ENCODE measurements at places on chromosomes 3 and 15.

DNA sequence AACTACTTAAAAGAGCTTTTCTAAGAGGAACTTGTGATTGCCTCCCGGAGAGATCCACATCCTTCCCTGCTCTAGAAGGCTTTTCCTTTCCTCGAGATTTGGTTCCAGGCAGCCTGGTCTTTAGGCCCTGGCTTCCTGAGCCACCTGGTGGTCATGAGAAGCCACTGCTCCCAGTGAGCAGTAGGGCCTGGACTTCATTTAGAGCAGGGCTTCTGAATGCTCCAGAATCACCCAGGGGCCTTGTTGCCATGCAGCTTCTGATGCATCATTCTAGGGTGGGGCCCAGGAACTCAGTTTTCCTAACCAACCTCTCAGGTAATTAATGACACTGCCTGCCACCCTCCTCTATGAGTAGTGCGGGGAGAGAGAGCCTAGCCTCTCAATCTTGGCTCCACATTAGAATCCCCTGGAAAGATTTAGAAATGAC is 29.6 kb downstream of the PSMD6 start:
- peak; percentile 74 for DNase-seq

GRCh38 chr3:38644662-38645053 is 4.8 kb downstream of the SCN5A start:
- DNase-seq, result no peak

GRCh38 chr3:15155840-15156360 is 50.1 kb upstream of the CAPN7 start:
- DNase-seq, result no peak

DNA sequence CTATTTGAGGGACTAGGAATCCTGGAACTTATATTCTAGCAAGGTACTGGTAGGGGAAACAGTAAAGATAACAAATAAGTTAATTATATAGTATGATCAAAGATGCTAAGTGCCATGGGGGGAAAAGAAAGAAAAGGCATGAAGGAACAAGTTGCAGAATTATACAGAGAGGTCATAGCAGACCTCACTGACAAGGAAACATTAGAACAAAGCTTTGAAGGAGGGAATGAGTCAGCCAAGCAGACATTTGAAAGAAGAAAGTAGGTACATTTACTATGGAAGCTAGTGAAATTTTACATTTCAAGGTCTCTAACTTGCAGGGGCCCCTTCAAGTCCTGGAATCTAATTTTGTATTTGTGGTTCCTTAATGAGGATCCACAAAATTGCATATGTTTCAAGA is 57.2 kb upstream of the TIPARP start:
- no peak for DNase-seq

GRCh38 chr15:98620020-98620419 is 28.3 kb upstream of the IGF1R start:
- DNase-seq, result no peak

- peak; percentile 44 for DNase-seq
These were observed 2.5 kb upstream of the RFTN1 start for GRCh38 chr3:16515885-16516420.

DNA sequence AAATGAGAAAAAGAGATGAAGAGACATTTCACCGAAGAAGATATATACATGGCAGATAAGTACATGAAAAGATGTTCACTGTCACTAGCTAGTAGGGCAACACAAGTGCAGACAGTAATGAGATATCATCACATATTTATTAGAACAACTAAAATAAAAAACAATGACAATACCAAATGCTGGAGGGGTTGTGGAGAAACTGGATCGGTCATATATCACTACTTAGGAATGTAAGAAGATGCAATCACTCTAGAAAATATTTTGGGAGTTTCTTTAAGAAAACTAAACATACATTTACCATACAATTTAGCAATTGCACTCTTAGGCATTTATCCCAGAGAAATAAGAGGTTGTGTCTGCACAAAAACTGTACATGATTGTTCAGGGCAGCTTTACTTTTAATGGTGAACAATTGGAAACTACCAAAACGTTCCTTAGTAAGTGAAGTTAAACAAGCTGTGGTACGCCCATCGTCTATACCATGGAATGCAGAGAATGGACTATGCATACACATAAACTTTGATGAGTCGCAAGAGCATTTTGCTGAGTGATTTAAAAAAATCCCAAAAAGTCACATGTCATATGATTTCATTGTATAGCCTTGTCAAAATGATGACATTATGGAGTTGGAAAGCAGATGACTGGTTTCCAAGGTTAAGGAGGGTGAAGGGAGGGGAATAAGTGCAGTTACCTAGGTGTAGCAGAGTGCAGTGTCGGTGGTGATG is 149.0 kb upstream of the UBE3A start:
- DNase-seq, result no peak

GRCh38 chr3:25040748-25041147 is 387.3 kb upstream of the RARB start:
- DNase-seq, result no peak

DNA sequence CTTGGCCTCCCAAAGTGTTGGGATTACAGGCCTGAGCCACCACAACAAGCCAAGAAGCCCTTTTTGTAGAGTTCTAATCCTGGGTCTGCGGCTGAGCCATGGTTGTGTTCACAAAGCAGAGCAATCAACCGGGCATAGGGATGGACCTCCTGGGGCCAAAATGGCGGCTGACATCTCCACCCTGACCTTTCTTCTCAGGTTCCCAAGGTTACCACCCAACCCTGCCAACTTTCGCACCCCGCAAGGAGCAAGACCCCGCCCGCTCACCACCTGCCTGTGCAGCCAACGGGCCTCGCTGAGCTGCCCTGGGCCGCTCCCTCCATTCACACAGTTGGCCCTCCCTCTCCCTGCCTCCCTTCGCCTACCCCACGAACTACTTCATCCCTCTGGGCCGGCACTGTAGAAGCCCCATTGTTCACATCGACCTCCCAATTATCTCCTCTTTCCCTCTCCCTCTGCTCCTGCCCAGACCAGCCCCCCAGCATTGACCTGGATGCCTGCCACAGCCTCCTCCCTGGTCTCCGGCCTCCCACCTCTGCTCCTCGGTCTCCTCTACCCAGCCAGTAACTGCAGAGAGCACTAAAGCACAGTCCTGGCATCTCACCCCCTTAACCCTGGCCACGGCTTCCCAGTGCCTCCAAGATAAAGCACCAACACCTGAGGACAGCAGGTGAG is 62.0 kb upstream of the TFRC start:
- DNase-seq, result no peak

GRCh38 chr15:48121849-48122248 is 1.1 kb downstream of the SLC24A5 start:
- no peak for DNase-seq

GRCh38 chr3:42849017-42849416 is 26.7 kb downstream of the CYP8B1 start:
- no peak for DNase-seq

GRCh38 chr15:39598186-39598850 is 17.4 kb downstream of the THBS1 start:
- DNase-seq, result no peak

- no peak for DNase-seq
These were observed 278.0 kb upstream of the TBL1XR1 start for GRCh38 chr3:177475356-177475665.

DNA sequence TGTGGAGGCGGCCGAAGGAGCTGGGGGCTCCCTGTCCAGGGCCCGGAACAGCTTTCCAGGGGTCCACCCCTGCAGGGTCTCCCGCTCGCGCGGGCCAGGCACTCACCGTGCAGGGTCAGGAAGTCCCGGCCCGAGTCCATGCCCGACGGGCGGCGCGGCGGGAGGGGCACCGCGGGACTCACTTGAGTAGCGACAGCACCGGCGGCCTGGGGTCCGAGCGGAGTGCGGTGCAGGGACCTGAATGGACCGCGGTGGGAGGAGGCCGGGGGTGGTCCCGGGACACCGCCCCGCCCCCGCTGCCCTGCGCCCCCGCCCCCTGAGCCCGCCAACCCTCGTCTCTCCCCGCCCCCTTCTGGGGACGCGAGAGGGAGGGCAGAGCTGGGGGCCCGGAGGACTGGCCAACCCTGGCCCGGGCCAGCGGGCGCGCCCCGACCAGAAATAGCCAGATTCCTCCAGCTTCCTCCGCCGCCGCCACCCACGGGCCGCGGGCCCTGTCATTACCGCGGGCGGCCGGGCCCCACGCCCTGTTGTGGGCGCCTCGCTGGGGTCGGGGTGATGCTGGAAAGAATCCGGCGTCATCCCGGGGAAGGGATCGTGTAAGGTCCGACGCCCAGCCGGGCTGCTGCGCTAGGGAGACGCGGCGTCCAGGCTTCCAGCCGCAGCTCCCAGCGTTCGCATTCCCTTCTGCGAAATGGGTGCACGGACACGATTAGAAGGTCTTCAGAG is at the start of gene PLCD1:
TSS of gene PLCD1 (minus strand) at position 243 of the 726 bp plus-strand sequence. CDS start at position 140, 103 bp downstream.
- peak; percentile 36 for DNase-seq

DNA sequence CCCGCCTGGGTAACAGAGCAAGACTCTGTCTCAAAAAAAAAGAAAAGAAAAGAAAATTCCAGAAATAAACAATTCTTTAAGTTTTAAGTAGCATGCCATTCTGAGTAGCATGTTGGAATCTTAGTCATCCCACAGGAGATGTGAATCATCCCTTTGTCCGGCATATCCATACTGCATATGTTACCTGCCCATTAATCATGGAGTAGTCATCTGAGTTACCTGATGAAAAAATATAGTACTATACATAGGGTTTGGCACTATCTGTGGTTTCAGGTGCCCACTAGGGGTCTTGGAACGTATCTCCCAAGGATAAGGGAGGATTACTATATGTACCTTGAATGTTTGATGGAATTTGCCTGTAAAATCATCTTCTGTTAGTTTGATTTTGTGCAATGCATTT is 6.3 kb upstream of the CCR4 start:
- DNase-seq, result no peak

DNA sequence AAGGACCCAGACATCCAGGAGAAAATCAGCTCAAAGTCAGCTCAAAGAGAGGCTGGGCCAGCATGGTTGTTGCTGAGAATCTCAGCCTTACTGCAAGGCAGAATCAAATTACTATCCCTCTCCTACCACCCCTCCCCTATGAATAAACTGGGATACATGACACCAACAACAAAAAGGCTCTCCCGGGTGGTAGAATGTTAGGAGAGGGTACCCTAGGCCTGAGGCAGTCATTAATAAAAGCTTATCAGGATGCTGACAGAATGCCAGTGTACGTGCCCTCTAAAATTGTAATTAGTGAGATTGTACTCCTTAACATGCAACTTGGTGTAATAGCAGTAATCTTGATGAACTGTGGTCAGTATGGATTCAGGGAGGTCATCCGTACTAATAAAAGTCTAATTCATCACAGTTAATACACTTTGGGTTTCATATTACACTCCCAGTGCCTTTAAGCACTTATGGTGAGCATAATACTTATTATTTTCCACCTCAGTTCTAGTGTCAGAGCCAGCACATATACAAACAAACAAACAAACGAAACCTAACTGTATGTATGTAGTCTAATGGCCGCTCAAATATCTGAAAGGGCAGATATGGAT is 76.5 kb downstream of the B3GALNT1 start:
- DNase-seq, result no peak

DNA sequence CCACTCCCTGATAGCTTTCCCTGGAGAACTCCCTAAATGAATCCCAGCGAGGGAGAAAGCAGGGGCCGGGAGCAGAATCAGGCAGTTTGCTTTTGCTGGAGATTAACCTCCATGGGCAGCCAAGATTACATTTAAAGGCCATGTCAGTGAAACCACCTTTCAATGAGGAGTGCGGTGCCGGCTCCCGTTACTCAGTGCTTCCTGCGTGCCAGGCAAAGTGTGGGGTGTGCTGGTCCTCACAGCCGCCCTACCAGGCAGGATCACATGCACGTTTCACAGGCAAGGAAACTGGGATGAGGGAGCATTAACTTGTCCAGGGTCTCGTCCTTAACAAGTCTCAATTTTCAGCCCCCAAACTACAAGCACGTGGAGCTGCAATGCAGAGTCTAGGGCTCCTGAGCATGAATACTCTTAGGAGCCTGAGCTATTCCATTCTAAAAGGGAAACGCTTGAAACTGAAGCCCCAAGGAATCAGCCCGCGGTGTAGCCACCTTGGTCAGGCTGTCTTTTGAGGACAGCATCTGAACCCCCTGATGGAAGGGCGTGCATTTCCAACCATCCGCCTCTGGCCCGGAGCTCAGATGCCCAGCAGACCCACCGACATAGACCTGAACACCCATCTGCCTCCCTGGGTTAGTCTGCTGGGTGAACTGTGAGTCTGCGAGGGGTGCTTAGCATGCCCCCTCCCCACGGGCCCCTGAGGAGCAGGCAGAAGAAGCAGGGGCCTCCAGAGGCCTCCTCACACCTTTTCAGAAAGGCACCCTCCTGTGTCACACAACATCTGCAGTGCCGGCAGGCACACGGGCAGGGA is 5.6 kb downstream of the IGDCC3 start:
- DNase-seq, result no peak

GRCh38 chr3:194158942-194159439 is 23.0 kb downstream of the HES1 start:
- no peak for DNase-seq

DNA sequence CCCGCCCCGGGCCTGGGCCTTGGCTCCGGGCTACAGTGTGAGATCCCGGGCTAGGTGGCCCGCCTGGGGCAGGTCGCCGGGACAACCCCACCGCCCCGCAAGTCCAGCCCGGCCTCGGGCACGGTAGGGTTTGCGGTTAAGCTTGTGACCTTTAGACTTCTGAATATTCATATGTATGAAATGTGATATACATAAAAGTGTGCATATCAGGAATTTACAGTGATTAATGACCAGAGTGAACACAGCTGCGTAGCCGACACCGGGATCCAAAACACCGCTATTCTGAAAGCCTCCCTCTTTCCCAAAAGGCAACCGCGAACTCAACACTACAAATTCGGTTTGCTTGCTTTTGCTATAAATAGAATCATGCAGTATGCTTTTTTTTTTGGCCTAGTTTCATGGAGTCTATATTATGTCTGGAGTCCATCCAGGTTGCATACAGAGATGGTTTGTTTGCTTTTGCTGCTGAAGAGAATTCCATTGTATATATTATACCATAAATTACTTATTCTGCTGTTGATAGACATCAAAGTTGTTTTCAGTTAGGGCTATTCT is 636 bp upstream of the SNRPA1 start:
- no peak for DNase-seq

DNA sequence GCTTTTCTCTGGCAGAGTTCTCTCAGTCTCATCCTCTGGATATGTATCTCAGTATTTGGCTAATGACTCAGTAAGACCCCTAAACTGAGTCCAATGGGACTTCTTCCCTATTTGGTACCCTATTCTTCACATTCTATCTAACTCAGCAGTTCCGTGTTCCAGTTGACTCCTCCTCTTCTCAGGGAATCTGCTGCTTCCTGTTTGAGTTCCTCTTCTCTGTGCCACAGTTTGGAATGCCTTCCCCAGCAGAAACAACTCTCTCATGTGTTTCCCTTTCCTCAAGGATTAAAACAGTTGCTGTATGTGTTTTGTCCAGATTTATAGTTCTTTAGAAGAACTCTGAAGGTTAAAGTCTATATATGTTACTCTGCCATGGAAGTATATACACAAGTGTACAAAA is 344.0 kb upstream of the RARB start:
- no peak for DNase-seq

DNA sequence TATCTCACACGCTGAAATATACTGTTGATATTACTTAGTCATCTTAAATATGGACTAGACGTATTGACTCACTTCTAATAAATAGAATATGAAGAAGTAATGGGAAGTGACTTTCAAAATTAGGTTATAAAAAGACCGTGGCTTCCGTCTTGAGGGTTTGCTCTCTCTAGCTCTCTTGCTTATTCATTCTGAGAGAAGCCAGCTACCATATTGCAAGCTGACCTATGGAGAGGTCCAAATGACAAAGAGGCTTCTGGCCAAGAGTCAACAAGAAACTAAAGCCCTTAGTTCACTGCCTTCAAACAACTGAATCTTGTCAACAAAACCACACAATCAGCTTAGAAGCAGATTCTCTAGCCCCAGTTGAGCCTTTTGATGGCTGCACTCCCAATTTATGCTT is 46.1 kb downstream of the SLC9C1 start:
- no peak for DNase-seq
